Daoy (cell line): ENCODE measurements at places on chromosomes 3 and 15. TPM values are rescaled to one million over a fixed set of nuclear protein-coding genes. Genes with fewer than 3 reads are reported as not detected.

The SLC12A8 gene
- 2.0 and 6.3 TPM in 2 replicates for total RNA-seq

The FMN1 gene
- total RNA-seq: 4.9 and 5.7 TPM in 2 replicates

The GLDN gene
- total RNA-seq: 1.0 TPM in 1 of 2 replicates, not detected in the other

DNA sequence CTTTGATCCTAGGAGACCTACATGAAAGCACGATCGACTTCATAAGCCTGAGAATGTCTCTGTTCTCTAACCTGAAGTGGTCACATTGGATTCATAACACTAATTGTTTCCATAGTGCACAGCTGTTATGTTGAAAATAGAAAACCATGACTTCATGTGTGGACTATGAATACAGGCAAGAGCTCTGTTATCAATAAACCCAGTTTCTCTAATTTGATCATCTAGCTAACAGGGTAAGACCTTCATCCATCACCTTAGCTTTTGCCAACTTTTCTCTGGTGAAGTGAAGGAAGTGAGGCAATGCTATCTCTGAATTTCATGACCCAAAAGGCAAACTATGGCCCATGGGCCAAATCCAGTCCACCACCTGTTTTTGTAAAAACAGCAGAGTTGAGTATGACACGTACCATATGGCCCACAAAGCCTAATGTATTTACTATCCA lies 27.2 kb downstream of the ABI3BP start:
- no peak for DNase-seq

- DNase-seq: no peak
Measured at GRCh38 chr3:184842433-184842832, 30.5 kb downstream of the VPS8 start.

- no peak for DNase-seq
Measured at GRCh38 chr3:165920984-165921383, 83.8 kb upstream of the BCHE start.

GRCh38 chr3:97901313-97902248 lies 70.7 kb downstream of the RIOX2 start:
- DNase-seq: no peak

GRCh38 chr3:24646790-24647189 lies 152.1 kb upstream of the THRB start:
- DNase-seq: no peak

DNA sequence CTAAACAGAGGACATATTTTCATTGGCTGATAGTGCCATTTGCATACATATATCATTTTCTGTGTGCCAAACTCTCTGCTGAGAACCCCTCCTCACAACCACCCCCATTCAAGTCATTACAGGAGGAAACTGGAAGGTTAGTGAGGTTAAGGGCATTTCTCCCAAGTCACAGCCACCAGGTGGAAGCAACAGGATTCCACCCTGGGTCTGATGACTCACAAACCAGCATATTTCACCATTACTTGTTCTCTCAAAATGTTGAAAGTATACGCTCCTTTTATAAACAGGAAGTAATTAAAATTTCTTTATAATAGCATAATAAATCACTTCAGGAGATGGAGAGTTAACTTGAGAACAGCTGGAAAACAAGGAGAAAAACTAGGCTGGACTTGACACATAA lies 398.6 kb upstream of the WNT5A start:
- DNase-seq: peak; percentile 61
